Activated CD8-positive, alpha-beta memory T cell treated with anti-CD3 and anti-CD28 coated beads, Interleukin-2, amount 50 U/mL, for 4 hours (primary cell): ENCODE measurements at places on chromosomes 12 and 14.

DNA sequence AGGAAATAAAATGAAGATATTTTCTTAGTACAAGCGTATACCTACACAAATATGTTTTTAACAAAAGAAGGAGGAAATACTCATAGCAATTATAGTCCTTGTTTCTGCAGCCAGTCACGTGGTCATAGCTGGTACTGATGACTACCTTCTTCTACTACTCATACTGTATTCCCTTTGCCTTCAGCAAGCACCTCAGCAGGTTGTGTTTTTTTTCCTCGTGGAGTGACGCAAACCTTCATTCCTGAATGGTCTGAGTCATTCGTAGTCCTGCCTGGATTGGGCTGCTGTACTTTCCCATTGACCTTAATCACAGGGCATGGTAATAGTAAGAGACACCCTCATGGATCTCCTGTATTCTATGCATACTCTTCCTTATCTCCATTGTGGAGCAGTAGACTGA lies 25.7 kb upstream of the SLC16A7 start:
- DNase-seq = no peak

GRCh38 chr12:68641138-68641537 lies 30.4 kb downstream of the RAP1B start:
- peak; percentile 21 for DNase-seq

DNA sequence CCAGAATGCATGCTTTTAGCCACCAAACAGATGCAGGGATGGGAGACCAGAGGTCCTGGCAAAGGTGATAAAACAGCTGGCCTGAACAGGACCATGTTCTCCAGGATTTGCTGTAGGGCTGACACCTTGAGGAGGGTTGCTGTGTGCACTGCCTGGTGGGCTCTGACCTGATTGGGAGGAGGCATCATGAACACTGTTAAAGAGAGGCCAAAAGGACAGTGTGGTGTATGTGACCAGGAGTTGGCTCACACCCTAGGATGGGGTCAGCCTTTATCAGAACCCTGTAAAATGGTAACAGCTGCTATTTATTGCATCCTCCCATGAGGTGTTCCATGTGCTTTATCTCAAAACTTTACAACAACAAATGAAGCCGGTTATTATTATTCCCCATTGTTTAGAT lies 8.8 kb downstream of the SYNDIG1L start:
- DNase-seq = no peak

DNA sequence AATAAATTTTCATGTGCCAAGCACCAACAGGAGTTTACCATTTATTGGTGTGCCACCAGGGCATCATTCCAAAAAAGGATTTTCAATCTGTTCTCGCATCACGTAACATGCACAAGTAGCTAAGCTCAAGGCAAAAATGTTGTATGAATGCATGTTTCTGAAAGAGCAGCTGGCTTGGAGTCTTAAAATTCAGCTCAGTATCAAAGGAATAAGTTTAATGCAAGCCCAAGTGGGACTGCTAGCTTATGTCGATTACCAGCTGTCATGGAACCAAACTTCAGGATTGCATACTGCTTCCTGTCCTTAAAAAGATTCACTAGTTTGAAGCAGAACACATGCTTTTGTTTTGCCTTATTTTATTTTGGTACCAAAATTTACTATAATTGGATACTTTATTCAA lies 437.0 kb downstream of the FSCB start:
- DNase-seq = no peak

GRCh38 chr14:99809859-99810558 lies 16.8 kb downstream of the EML1 start:
- DNase-seq = no peak

DNA sequence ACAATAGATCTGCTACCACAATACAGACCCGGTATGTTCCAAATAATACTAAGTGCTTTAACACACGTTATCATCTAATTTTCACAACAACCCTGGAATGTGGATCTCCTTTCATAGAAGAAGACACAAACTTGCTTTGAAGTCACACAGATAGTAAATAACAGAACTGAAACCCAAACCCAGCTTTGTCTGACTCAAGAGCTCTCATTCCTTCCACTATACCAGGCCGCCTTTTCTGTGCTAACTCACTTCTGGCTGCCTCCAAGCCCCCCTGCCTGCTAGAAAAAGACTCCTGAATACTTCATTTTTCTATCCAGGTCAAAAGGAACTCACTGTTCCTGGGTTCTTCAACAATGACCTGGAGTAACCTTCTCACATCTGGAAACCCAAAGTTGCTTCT lies 37.8 kb downstream of the PRPF40B start:
- DNase-seq = no peak

DNA sequence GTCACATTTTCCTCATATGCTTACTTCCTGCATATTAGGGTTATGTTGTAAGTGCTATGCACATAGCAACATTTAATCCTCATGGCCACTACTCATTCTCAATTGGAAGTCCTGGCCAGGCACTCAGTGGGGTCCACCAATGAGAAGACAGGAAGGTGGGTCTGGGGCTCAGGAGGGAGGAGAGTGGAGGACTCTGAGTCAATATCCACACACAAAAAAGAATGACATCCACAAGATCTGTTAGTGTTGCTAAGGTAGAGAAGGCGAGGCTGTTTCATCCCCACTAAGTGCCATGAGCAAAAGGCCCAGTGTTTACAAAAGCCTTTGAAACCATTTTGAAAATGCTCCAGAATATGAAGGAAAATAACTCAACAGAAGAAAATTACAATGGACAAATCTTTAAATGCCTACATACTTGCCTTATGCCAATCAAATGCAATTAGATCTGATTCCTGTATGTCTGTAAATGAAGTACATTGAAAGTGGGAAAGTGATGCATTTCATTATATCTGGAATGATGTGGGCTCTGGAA lies 53.9 kb downstream of the EID3 start:
- DNase-seq = no peak

DNA sequence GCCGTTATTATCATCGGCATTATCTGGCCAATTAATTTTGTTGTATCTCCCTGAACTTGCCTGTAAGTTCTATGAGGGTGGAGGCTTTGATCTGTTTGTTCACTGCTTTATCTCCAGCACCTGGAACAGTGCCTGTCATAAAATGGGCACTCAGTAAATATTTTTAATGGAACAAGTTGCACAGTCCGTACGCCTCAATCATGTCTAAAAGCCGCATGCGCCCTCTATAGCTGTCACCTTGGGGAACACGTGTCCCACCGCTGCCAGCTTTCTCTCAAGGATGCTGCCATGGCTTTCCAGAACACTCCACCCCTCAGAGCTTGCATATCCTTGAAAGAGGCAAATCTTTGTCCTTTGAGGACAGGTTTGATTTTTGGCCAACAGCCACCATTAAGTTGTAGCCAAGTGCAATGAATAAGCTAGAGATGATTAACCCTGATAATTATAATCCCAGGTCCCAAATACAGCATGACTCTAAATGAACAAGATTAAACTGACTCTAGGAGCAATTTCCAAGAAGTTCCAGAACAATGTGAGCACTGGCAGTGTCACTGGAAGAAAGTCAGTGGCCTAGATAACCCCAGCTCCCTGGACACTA lies 55.1 kb downstream of the ERH start:
- DNase-seq = no peak

GRCh38 chr14:72663956-72664650 lies 229.8 kb downstream of the DPF3 start:
- DNase-seq = no peak

GRCh38 chr12:2791089-2791488 lies 3.7 kb upstream of the FKBP4 start:
- DNase-seq = no peak

- DNase-seq = no peak
Measured at GRCh38 chr12:114248527-114248926, 157.4 kb downstream of the TBX5 start.

DNA sequence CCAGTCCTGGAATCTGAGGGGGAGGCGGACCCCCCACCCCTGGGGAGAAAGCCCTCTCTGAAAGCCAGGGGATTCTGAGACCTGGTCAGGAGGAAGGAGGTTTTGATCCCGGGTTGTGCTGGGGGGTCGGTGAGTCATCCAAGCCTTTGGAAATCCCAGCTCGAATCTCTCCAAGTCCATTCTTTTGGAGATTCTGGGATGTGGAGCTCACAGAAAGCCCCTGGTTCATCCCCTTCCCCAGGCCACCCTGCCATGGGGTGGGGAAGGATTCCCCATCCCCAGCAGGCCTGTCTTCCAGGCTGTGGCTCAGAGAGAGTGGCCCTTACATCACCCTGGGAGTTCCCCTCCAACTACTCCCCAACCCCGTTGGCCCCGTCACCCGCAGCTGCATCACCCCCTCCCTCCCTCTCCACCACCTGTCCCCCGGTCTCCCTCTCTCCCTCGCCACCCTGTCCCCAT lies 14.3 kb downstream of the EXOC3L4 start:
- DNase-seq = no peak

DNA sequence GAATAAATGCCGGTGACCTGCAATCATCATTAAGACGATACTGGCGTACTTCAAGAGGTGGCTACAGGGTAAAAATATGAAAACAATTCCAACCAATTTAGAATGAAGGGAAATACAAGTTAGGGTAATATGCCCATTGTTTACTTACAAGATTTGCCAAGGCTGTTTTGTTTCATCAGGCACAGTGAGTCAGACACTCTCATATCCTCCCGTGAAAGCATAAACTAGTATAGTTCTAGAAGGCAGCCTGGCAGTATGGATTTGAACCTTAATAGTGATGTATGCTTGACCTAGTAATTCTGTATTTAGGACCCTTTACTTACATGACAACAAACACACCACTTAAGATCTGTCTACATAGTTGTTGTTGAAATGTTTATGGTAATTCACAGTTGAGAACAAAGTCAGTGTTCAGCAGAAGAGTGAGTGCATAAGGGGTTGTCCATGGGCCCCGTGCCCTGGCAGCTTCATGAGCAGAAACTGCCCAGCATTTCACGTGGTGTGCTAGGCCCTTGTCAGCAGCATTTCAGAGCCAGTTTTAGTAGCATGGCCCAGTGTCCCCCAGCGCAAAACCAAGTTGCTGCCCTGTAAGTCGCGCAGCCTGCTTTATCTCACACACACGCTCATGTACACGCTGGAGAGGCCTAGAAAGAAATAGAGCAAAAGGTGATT lies 80.8 kb downstream of the EP400 start:
- no peak for DNase-seq

GRCh38 chr12:96334502-96334901 lies 65.7 kb downstream of the CDK17 start:
- no peak for DNase-seq

- no peak for DNase-seq
Measured at GRCh38 chr14:56202256-56202655, 84.0 kb downstream of the PELI2 start.

GRCh38 chr12:24697769-24698168 lies 251.1 kb downstream of the BCAT1 start:
- no peak for DNase-seq

DNA sequence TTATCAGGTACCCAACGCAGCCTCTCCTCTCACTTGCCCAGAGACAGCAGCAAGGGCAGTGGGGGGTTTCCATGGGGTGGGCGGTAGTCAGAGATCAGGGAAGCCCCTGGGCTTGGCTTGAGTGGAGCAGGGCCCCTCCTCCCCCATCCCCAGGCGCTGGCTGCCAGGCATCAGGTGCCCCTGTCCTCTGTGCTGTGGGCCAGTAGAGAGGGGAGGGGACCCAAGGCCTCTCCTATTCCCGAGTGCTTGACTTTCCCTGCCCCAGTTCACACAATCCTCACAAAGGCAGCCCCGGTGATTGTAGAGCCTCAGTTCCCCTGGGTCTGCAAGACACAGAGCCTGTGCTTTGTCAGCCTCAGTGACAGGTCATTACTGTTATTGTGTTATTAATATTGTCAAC lies 57.7 kb downstream of the MVK start:
- no peak for DNase-seq

DNA sequence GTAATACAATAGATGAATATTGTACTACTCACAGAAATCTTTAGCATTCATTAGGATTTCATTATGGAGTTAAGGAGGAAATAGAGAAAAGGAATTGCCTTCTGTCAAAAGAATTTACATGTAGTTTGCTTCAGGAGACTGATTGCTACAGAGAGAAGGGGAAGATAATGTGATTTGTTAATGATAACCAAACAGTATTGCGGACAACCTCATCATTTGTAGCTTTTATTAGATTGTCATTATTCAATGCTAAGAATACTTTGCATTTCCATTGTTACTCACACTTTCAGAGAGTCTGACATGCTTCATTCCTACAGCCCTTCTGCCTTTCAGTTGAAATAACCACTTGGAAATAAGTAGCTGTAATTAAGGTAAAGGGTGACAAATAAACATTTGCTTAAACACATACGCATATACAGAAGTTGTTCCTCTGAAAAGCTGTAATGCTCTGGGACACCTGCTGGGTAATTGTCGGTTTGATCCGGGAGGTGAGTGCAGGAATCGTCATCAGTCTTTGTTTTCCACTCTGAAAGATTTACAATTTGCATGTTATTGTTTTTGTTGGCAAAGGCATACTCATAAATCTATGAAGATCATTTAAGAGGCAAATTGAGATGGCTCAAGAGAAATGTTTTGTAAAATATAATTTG lies 600.2 kb downstream of the TRHDE start:
- no peak for DNase-seq

GRCh38 chr14:96160913-96161310 lies 43.7 kb upstream of the BDKRB2 start:
- no peak for DNase-seq

DNA sequence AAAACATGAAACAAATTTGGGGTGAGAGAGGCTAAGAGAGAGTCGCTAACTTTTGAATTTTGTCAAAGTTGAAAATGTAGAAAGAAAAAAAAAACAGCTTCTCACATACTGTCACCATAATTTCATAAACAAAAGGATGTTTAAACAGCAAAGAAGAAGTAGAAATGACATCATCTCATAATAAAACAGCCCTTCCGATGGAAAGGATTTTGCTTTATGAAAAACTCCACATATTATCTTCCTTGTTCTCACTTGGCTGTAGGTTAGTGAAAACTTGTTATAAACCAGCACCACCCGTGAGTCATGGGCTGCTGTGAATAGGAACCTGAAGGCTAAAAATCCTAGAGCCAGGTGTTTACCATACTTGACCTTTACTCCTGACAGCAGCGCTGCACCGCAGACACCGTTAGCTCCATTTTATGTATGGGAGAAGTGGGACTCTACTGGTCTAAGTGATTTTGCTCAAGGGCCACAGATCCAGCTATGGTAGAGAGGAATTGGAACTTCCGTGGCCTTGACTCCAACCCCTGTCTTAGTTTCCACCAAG lies 63.0 kb upstream of the VRK1 start:
- DNase-seq = no peak
